Activated CD4-positive, alpha-beta T cell treated with anti-CD3 and anti-CD28 coated beads for 24 hours (primary cell): ENCODE measurements at places on chromosomes 16 and 17.

- DNase-seq: no peak
Observed at GRCh38 chr17:59357929-59358328, 26.5 kb downstream of the YPEL2 start.

- DNase-seq: no peak
Observed at GRCh38 chr17:37576281-37576680, 32.9 kb downstream of the SYNRG start.

DNA sequence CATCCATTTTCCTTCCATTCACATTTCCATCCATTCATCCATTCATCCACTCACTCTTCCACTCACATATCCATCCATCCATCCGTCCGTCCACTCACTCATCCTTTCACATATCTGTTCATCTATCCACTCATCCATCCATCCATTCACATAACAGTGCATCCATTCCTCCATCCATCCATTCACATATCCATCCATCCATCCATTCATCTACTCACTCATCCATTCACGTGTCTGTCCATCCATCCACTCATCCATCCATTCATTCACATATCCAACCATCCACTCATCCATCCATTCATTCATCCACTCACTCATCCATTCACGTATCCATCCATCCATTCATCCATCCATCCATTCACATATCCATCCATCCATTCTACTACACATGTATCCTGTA, 42.6 kb downstream of the SCNN1G start:
- no peak for DNase-seq

GRCh38 chr16:68894714-68895113, 51.4 kb downstream of the TANGO6 start:
- no peak for DNase-seq
